Stimulated activated CD8-positive, alpha-beta memory T cell treated with anti-CD3 and anti-CD28 coated beads, Interleukin-15, amount 100 ng/mL, for 1 hour (primary cell): ENCODE measurements at places on chromosomes 7 and 10.

GRCh38 chr7:51251290-51251689 lies 65.3 kb downstream of the COBL start:
- no peak for DNase-seq

- no peak for DNase-seq
These were observed 125.1 kb upstream of the JCAD start for GRCh38 chr10:30184397-30185033.

DNA sequence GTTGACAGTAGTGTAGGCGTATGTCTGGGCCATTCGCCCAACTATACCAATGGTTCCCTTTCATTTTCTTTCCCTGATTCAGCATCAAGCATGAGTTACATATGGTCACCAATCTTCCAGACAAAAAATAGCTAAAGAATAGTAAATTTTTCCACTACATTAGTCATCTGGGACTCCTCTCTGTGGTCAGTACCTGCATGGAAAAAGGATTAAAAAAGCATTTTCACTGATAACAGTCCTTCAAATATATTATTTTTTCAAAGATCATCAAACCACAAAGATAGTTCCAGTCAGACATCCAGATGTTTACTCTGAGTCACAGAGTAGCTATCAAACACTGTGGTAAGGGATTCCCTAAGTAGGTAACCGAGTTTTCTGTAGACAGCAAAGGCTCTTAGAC lies 302.6 kb upstream of the SEMA3D start:
- no peak for DNase-seq

DNA sequence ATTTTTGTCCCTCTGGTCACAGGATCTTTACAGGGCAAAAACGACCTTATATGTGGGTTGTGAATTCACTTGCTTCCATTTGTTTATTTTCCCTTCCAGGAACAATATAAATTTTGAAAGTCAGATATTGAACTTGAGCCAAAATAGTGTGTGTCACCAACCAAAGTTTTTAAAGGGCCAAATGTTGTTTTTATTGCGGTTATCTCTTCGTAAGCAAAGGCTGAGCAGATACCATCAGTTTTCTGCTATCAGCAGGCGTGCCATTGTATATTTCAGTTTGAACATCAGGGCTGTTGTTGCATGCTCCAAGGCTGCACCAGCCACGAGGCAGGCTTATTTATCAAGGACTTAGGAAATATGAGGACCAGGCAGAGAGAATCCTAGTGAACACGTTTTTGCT lies 160.3 kb downstream of the PAXIP1 start:
- no peak for DNase-seq

GRCh38 chr10:124002391-124003069 lies 90.9 kb downstream of the CHST15 start:
- no peak for DNase-seq

DNA sequence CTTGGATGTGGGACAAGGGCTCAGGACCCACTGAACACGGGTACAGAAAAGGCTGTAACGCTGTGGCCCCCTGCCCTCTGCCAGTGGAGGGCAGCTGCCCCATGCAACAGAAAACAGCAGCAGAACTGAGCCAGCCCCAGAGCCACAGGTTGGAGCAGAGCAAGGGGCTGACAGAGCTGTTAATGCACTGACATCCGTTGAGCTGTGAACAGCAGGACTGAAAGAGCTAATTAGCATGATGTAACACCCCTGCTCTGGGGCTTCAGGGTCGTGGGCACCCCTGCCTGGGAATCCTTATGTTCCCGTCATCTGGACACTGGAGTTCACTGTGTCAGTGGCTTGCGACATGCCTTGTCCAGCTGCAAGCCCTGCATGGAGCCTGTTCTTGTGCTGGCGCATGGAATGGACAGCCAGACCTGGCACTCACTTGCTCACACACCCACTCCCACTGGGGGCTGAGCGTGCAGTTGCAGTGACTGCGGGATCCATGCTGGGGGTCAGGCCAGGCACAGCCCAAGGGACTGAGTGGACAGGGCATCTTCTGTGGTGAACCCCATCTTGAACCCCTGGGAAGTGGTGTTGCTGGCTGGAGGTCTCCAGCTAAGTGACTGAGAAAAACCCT lies 293.7 kb downstream of the DNAJB9 start:
- DNase-seq = no peak

DNA sequence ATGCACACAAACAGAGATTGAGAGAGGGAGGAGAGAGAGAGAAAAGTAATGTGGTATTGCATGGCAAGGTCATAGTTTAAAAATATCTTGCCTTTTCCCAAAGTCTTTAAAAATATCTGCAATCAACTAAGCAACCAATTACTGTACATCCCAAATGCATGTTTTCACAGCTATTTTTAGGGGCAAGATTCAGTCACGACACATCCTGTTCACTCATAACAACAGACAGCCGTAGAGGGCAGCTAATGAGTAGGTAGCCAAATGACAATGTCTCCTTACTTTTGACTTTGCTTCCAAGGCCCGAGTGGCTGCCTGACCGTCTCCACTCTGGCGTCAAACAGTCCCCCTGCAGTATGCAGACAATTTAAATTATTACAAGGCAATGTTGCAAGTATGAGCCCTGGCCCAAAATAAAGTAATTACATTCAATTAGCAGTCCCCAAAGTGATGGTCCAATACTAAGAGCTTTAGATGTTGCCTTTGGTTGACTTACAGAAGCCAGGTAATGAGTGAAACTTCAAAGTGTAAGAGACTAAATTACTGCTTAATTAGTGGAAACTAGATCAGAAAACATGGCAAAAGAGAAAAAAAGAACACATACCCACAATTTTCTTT lies 162.9 kb downstream of the MBL2 start:
- no peak for DNase-seq

DNA sequence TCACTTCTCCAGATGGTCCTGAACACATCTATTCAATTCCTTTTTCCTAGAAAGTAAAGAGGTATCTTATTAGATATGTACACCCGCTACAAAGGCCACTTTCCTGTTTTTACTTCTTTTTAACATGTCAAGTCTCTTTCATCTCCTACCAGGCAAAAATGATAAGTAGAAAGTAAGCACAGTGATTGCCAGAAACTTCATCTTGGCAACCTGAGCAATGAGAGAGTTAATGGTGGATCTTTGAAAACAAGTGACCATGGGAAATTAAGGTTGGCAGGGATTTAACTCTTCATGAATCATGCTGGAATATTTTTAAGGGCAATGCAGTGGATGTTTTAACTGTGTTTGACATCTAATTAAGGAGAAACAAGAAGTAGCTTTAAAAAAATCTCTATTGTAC lies 2.7 kb downstream of the SEMA3A start:
- DNase-seq = no peak

DNA sequence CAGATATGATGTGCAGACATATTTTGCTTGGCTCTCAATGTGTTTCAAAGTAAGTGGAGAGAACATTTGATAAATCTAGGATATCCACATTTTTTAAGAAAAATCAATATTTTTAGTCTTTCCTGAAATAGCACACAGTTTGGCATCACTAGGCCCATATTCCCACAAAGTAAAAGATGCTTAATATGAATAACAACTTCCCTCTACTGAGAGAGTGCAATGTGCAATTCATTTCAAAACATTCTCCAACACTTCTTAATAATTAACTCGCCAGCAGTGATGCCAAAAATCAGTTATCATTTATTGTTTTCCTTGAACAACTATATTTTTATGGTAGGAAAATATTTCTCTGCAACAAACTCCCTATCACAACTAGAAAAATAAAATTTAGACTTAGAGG lies 800.2 kb upstream of the MBL2 start:
- DNase-seq = no peak

GRCh38 chr10:86285136-86285790 lies 81.3 kb downstream of the GRID1 start:
- DNase-seq = no peak

DNA sequence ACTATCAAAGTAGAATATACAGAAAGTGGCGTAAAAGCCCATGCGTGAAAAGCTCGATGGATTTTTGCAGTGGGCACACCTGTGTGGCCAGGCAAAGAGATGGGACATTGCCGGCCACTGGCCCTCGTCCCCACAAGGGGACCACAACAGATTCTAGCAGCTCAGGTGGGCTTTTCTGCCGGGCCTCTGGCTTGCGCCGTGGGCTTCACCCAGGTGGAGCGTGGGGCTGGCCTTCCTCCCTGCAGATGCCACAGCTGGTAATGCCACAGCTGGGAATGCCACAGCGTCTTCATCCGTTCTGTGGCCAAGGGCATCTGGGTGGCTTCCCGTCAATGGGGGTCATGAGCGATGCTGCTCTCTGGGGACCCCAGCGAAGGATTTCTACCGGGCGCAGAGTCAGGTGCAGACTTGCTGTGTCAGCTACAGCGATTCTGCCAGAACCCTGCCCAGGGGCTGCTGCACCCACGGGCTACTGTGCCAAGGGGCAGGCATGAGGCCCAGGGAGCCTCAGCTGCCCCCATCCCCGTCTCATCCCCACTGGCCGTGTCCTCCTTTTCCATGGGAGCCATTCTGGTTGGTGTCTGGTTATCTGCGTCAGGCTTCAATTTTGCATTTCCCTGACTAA lies 52.5 kb upstream of the NKX6-2 start:
- no peak for DNase-seq

- DNase-seq = peak; percentile 9
These were observed 33.4 kb upstream of the PPP3CB start for GRCh38 chr10:73529089-73529832.

DNA sequence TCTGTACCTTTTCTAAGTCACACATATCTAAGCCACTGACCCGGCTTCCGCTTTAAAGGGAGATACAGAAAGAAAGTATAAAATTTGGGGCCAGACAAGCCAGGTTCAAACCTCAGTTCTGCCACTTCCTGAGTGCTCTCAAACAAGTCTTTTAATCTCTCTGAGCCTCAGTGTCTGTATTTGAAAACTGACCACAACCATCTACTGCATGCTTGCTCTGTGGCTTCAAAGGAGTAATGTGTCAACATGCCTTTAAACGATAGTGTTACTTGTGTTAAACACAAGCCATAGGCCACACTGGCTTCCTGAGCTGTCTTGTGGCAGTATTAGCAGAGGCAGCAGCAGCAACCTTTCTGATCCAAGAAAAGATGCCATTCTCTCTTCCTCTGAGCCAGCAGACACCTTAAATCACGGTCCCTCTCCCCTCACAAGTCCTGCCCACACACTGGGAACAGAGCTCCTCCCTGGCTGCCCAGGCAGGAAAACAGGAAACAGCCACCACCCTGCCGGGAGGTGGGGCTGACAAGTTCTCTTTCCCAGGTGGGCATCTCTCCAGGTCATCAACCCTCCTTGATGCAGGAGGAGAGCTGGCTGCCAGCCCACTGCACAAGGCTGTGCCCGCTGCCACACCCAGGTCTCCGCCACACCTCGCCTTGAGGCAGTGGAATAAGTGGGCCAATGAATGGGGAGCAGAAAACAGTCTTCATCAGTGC lies 10.7 kb downstream of the HIP1 start:
- peak; percentile 5 for DNase-seq

- DNase-seq = no peak
These were observed 319 bp upstream of the MMD2 start for GRCh38 chr7:4959306-4959705.

- no peak for DNase-seq
These were observed 583.6 kb upstream of the MGMT start for GRCh38 chr10:128883231-128884032.
